ENCODE measurements at places on chromosomes 11 and 22.
A peak's percentile ranks its signal among the peaks of the same experiment; 100 is the strongest.

GRCh38 chr11:86162239-86162638, 82.3 kb upstream of the EED start:
- peak; percentile 34 for DNase-seq

DNA sequence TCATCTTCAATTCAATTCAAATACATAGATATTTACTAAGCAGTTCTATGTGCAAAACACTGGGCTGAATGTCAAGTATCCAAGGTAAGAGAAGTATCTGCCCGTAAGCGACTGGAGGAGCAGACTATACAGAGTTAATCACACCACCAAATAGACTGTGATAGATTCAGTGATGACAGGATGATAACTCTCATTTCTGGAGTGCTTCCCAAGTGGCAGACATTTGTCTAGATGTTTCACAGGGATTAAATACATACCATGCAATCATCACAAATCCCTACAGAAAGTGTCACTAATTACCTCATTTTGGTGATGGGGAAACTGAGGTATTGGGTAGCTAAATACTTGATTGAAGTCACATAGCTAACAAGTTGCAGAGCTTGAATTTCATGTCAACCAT, 508.7 kb upstream of the TENM4 start:
- no peak for DNase-seq

DNA sequence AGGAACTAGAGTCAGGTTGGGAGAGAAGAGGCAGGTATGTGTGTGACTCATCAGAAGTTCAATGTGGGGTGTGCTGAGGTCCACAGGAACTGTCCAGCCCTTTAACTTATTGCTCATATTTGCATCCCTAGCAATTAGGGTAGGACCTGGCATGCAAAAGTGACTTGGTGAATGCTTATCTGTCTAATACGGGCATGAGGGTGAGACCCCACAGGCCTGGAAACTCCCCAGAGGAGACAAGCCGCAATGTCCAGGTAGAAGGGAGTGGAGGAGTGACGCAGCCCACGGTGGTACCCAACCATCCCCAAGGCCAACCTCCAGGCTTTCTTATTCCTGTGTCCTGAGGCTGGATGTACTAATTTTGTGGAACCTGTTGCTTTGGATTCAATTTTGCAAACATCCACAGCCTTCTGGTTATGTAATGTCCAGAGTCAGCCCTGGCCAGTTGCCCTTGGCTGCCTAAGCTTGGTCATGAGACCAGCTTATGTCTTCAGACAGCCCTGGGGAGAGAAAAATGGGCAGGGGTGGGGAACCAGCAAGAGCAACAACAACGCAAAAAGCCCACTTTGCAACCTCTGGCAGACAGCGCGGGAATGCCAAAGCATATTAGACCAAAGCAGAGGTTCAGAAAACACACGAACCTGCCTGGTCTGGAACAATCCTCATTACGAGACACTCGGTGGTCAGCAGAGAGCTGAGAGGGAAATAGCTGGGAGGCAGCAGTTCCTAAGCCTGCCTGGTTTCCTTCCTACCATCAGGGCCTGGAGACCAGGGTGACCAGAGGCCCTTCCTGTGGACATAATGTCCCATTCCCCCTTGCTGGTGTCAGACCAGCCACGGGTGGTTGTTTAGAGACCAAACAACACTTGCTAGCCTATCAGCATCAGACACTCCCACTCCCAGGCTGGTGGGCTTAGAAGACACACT, 49.3 kb downstream of the TIMP3 start:
- DNase-seq = no peak

GRCh38 chr22:19143967-19144400, 467 bp downstream of the ESS2 start:
- peak; percentile 51 for DNase-seq

DNA sequence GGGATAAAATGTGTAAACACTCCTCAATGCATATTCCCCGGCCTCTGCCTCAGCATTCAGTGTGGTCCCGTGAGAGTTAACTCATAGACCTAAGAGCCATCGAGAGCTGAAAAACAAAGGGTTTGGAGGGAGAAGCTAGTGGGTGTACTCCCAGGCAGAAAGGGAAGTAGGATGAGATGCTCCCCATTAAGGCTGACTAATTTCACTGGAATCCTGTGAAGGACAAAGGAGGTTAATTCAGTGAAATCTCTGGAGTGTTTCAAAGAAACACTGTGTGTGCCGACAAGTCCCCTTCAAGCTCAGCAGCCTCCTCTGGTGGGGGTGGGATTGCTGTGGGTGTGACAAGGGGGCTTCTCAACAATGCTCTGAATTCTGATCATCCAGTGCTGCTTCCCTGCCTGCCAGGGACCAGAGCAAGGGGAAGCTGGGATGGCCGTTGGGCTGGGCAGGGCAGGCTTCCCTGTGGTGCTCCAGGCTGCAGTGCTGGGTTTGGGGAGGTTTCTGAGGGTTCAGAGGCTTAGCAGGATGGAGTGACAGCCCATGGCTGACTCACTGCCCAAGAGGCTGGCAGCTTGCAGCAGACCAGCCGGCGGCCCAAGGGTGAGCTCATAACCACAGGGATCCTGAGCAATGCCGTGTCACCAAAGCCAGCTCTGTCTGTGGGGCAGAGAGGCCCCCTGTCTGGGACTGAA, 61.4 kb upstream of the BMAL1 start:
- peak; percentile 96 for DNase-seq

GRCh38 chr11:76589964-76590950, 80.3 kb downstream of the LRRC32 start:
- DNase-seq = no peak

DNA sequence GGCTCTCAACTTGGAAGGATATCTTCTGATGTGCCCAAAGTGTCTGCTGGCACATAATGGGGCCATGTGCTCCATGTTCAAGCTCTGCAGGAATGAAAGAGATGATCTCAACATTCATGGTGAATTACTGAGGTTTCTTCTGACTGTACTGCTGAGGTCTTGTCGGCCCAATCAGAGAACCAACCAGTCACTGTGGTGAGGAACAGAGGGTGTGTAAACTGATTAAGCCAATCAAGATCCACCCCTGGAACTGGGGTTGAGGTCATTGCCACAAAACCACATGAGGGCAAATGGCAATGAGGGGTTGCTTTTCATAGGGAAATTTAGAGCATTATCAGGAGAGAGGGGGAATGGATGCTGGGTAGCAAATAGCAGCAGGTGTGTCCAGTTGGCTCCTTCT, 152.3 kb upstream of the RAG2 start:
- peak; percentile 20 for DNase-seq

DNA sequence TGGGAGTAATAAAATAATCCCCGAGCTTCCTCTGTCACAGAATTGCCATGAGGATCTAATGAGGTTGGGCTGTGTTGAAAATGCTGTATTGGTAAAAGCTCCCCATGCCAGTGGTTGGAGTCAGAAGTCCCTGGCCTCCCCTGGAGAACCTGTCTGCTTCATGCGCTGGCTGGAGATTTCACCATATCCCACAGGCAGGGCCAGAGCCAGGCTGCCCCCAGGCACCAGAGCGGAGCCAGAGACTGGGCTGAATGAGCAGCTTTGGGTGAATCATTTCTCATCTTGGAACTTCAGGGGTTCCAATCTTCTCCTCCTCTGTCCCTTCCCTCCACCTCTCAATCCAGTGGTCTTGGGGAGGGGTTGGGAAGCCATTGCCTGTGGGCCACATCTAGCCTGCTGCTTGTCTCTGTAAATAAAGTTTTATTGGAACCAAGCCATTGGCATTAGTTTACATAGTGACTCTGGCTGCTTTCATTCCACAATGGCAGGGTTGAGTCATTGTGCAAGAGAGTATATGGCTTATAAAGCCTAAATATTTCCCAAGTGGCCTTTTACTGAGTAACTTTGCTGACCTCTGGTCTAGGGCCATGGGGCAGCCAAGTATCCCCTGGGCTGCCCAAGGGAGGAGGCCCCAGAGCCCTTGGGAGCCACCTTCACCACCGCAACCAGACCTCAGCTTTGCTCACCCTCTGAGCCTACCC, 35.2 kb downstream of the LRRC10B start:
- peak; percentile 15 for DNase-seq

GRCh38 chr11:95365348-95365747, 134.3 kb upstream of the SESN3 start:
- DNase-seq = no peak

DNA sequence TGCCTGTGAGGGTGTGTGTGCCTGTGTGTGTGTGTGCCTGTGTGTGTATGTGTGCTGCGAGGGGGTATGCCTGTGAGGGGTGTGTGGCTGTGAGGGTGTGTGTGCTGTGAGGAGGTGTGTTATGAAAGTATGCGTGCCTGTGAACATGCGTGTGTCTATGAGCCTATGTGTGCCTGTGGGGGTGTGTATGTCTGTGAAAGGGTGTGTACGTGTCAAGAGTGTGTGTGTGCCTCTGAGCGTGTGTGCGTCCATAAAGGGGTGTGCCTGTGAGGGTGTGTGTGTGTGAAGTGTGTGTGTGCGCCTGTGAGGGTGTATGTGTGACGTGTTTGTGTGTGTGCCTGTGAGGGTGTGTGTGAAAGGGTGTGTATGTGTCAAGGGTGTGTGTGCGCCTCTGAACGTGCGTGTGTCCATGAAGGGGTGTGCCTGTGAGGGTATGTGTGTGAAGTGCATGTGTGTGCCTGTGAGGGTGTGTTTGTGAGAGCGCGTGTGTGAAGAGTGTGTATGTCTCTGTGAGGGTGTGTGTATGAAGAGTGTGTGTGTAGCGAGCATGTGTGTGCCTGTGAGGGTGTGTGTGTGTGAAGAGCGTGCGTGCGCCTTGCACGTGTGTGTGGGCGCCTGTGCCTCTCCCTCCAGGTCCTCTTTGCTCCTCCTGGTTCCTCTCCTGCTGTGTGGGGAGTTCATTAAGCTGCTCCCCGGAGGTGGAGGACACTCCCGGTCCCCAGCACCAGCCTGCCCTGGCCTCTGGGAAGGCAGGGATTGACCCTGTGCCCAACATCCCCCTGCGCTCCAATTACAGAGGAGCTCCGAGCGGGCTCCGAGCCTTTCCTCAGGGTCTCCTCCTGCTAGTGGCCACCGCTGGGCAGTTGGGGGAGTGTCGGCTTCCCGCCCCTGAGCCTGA, 53.3 kb downstream of the CACNA1I start:
- DNase-seq = no peak

Data from RKO (cell line).